COLO829 (cell line): ENCODE measurements at places on chromosomes 5 and 9.

DNA sequence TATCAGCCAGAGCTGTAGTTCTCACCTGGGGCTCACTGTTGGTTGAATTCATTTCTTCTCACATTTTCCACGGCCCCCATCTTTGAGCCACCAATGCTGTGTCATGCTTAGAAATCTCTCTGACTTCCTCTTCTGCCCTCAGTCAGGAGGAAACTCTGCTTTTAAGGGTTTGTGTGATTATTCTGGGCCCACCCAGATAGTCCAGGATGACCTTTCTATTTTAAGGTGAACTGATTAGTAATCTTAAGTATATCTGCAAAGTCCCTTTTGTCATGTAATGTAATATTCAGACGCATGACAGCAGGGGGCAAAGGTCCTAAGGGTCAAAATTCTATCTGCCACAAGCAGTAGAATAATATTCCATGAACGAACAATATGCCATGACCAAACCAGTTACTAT lies 88.4 kb downstream of the AK8 start:
- DNase-seq = no peak

DNA sequence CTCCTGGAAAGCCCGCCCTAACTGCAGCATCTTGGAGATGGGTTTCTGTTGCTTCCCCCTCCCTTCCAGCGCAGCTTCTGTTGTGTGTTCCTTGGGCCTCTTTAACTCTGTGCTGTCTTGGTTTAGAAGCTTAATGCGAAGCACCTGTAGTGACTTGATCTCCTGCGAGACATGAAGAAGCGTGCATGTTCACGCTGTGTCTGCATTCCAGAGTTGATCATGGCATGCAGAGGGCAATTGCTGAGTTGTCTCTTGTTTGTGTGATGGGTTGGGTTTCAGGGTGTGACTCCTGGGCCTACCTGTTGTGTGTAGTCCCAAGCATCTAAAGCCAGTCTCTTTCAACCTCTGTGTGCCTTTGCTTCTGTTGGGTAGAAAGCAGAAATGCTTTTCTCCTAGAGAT lies 155.6 kb downstream of the SMARCA2 start:
- no peak for DNase-seq

DNA sequence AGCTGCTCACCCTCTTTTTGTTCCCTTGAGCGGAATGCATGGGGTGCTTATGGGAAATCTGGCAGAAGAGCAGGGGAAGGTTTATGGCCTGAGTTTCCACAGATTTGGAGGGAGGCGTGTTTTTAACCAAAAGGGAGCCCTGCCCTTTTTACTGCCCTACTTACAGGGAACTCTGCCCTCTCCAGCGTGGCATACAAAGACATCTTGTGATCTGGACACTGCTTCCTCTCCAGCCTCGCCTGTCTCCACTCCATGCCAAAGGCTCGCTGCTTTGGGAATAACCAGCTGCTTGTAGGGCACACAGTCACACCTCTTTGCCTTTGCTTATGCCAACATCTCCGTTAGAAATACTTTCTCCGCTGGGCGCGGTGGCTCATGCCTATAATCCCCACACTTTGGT lies 314.2 kb downstream of the ARHGAP26 start:
- DNase-seq = no peak

- no peak for DNase-seq
These were observed 125.4 kb downstream of the CDC42SE2 start for GRCh38 chr5:131389096-131389868.

DNA sequence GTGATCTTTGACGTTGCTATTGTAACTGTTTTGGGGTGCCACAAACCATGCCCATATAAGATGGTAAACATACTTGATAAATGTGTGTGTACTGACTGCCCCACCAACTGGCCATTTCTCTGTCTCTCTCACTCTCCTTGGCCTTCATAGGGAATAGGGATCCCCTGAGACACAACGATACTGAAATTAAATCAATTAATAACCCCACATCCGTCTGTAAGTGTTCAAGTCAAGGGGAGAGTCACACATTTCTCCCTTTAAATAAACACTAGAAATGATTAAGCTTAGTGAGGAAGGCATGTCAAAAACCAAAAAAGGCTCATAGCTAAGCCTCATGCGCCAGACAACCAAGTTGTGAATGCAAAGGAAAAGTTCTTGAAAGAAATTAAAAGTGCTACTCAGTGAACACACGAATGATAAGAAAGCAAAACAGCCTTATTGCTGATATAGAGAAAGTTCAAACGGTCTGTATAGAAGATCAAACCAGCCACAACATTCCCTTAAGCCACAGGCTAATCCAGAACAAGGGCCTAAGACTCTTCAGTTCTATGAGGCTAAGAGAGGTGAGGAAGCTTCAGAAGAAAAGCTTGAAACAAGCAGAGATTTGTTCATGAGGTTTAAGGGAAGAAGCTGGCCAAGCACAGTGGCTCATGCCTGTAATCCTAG lies 111.1 kb downstream of the UGCG start:
- no peak for DNase-seq

GRCh38 chr9:85038061-85038460 lies 368.5 kb downstream of the NTRK2 start:
- no peak for DNase-seq
